ENCODE measurements at places on chromosomes 7 and 10. TPM values are rescaled to one million over a fixed set of nuclear protein-coding genes. Genes with fewer than 3 reads are reported as not detected.

DNA sequence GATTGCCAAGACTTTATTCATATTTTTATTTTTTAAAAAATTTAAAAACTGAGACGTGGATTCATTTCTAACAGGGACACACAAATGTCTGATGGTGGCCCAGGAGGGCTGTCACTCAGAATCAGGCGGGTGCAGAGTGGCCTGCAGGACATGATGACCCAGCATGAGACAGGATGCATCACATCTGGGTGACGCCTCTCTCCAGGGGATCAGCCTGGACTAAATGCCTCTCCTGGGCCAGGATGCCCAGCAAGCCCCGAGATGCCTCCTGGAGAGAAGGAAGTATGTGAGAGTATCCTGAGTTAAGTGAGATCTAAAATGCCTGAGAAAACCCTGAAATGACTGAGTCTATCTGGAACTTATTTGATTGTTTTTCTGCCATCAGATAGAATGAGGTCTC lies 16.9 kb upstream of the MTURN start:
- no peak for DNase-seq

DNA sequence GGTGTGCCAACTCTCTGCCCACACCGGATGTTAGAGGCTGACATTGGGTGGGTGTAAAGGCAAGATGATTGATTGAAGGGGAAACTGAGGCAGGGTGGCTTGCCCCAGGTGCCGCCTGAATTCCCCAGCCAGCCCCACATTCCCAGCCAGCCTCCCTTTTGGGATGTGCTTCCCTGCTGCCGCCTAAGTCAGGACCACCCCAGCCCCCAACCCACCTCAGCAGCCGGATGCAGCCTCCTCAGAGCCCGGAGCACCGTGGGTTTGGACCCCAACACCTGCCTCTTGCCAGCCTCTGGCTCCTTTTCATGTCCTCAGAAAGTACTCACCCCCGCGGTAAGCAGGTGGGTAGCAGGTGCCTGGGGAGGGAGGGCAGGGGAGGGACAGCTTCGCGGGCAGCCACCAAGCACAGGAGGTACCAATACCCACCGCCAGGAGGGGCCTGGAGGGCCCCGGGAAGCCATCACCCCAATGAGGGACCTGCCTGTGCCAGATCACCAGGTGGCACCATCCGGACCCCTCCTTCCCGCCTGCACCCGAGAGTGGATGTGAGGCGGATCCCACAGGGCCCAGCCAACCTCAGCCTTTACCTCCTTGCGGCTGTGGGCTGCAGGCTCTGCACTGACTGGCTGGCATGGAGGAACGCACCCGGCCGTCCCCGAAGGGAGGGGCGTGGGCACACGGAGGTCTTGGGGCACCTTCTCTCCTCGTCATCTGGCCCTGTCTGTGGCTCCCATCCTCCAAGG lies 60.5 kb downstream of the PWWP2B start:
- DNase-seq: no peak

DNA sequence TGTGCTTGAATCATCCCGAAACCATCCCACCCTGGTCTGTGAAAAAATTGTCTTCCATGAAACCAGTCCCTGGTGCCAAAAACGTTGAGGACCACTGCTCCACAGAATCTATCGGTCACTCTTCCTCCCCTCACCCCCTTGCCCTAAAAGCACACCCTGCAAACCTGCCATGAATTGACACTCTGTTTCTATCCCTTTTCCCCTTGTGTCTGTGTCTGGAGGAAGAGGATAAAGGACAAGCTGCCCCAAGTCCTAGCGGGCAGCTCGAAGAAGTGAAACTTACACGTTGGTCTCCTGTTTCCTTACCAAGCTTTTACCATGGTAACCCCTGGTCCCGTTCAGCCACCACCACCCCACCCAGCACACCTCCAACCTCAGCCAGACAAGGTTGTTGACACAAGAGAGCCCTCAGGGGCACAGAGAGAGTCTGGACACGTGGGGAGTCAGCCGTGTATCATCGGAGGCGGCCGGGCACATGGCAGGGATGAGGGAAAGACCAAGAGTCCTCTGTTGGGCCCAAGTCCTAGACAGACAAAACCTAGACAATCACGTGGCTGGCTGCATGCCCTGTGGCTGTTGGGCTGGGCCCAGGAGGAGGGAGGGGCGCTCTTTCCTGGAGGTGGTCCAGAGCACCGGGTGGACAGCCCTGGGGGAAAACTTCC lies 784 bp upstream of the SERPINE1 start:
- no peak for DNase-seq

DNA sequence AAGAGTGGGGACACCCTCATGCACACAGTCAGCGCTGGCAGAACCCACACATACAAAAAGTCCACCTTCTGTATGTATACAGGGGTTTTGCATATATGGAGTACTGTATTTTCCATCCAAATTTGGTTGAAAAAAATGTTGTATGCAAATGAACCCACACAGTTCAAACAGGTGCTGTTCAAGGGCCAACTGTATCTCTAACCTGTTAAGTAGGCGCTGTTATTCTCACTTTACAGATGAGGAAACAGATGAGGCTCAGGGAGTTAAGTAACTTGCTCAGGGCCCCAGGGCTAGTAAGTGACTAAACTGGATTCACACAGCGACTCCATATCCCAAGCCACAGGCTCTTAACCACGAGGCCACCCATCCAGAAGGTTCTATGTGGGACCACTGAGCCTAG lies 69.9 kb downstream of the C10orf105 start:
- DNase-seq: no peak

DNA sequence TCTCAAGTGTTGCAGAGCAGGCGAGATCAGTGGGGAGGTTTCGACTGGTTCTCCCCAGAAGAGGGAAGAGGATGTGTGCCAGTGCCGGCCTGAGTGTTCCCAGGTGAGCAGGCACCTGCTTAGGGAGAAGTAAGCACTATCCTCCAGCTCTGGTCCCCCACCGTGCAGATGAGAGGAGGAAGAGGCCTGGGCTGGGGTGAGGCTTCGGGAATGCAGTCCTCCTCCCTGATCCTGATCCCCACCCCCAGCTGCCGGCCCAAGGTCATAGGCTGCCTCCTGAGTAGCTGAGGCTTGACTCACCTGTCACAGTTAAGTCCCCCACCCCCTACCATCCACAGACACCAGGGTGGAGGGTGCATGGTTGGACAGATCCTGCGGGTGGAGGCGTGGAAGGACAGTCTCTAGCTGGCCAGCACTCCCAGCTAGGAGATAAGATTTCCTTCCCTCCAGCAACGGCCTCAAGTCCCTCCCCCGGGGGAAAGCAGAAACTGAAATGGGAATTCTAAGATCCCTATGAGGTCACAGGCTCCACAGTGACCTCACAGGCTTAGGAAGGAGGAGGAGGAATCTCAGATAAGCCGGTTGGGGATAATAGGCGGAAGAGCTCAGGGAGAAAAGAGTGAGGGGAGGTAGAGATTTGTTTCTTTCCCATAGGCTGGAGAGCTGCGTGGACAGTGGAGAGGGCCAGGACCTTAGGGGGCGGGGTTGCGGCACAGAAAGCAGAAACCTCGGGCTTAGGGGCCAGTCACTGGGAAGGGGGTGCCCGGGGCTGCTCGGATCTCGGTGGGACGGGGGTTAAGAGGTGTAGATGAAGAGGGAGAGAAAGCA lies 1.0 kb downstream of the LRCH4 start:
- DNase-seq: no peak

DNA sequence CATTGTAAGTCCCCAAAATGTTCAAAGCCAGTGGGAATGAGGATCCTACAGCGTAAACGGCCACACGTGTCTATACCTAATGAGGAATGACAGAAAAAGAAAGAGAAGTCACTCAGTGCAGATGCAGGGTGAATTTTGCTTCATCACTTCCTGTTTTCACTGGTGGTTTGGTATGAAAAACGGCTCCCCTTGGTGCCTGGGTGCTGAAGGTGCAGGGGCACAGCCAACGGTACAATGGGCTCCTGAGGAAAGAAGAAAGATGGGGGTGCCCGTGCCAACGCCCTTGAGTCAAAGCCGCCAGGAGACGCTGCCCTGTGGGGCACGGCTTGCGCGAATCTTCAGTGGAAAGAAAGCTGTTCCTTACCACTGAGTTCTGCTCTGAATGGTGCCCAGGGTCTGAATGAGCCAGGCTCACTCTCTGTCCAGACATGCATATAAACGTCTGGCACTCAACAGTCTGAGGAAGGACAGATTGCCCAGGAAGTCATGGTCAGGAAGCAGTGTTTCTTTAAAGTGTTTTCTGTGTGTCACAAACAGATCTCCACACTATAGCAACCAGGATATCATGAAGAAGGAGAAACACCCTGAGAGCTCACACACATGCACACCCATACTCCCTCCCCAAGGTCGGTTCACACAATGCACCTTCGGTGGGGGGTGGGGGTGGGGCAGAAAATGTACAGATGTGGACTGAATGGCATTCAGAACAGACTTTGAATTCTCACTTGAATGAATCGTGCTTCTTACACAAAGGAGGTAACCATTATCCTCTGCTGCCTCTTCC lies 105.8 kb downstream of the ELMO1 start:
- peak; percentile 64 for DNase-seq

DNA sequence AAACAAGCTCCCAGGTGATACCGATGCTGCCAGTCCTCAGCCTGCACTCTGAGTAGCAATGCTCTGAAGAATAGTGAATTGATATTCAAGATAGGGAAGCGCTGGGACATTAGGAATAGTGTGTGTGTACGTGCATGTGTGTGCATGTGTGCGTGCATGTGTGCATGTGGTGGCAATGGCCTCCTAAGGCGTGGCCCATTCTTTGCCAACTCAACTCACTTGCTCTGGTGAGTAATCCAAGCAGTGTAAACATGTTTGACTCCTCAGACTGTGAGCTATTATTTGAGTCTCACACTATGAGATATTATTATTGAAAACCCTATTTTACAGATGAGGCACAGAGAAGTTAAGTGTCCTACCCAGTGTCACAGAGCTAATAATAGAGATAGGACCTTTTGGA lies 186.6 kb downstream of the RAB11FIP2 start:
- DNase-seq: no peak

GRCh38 chr7:25894002-25894901 lies 257.7 kb upstream of the NFE2L3 start:
- DNase-seq: peak; percentile 35

DNA sequence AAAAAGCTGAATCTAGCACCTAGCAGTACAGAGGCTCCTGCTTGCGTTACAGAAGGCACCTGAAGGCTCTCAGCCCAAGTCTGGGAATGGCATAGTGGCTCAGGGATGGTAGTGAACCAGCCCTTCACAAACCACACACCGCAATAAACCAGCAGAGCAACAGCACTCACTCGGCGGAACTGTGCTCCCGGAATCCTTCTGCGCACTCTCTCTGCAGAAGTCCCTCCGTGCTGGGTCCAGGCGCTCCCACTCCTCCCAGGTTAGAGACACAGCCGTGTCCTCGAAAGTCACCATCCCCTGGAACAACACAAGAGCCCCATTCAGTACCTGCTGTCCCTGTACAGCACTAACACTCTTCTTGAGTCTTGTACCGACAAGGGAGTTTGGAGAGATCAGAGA lies 1.5 kb downstream of the ZNF394 start:
- no peak for DNase-seq

- no peak for DNase-seq
These were observed 83.7 kb downstream of the JMJD1C start for GRCh38 chr10:63382066-63382465.

GRCh38 chr7:15236952-15237351 lies 324.9 kb downstream of the AGMO start:
- no peak for DNase-seq

GRCh38 chr7:80087051-80087770 lies 47.4 kb upstream of the GNAI1 start:
- no peak for DNase-seq

- no peak for DNase-seq
These were observed 45.6 kb upstream of the TAS2R16 start for GRCh38 chr7:123041101-123041500.

GRCh38 chr10:31602541-31603234 lies 283.7 kb downstream of the ZEB1 start:
- no peak for DNase-seq

DNA sequence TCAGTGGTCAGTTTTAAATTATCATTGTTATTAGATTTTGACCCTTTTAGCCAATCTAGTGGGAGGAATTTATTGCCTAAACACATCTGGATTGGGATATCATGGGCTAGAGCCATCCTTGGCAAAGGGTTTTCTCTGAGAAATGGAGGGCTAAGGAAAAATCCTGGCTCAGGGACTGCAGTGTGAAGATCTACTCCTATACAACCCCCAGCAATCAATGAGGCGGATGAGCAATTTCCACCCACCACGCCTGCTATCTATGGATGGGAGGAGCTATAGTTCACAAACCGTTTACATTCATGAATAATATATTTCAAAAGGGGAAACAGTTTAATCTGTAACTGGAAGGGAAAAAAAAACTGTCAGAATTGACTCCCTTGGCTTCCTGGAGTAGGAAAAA lies 2.7 kb downstream of the CAV1 start:
- DNase-seq: no peak

DNA sequence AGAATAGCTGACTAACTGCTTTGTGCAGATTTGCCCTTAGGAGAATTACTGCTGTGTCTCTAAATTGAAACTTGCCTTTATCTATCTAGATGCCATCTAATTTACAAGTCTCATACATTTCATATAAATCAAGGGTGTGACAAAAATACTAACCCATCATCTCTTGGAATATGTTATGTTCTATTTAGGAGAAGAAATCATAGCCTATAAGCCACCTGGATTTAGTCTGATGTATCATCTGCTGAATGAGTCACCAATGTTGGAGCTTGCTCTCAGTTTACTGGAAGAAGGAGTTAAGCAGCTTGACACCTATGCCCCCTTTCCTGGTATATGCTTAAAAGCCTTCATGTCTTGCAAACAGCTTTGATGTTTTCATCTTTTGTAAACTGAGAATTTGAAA lies 43.5 kb downstream of the NUP205 start:
- no peak for DNase-seq

DNA sequence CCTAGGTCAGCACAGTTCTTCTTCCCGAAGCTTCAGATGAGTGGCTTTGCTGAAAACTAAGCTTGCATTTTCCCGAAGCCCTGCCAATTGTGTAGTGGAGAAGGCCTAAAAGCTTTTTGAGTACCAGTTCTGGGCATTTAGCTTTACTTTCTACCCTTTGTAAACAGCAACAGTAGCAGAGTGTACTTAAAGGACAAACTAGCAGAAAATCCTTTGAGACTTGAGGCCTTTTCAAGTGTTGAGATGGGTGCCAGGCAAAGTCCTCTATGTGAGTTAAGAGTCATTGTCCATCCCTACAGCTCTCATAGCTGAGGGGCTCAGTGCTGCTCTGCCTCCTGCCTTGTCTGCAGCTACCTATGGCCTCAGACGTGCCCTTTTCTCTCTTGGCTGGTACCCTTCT lies 368.2 kb downstream of the CCSER2 start:
- DNase-seq: no peak

DNA sequence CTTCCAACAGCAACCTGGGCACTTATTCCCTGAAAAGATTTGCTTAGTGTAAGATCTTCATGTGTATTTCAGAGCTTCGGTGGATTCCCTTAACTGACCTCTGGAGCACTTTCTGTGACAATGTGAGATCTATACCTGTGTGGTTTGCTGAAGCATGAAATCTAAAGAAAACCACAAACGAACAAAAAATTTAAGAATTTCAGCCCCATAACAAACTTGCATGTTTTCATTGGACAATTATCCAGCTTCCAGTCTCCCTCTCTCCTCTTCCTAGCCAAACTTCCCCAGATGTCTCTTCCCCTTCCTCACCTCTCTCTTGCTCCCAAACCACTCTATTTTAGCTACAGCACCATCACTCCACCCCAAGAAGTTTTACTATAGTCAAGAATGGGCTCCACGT lies 279.9 kb upstream of the SORCS1 start:
- DNase-seq: no peak

The AVPI1 gene
- total RNA-seq: 3.1 TPM

The GIMAP2 gene
- total RNA-seq: 41.2 TPM

The NAT16 gene
- total RNA-seq: not detected

The CRTAC1 gene
- total RNA-seq: not detected

The IQUB gene
- total RNA-seq: not detected

The MUC12 gene
- not detected for total RNA-seq

The ACTL6B gene
- total RNA-seq: not detected

The MRLN gene
- total RNA-seq: not detected

The SMKR1 gene
- total RNA-seq: 4.1 TPM

The SLC26A3 gene
- not detected for total RNA-seq

Measured in activated naive CD8-positive, alpha-beta T cell treated with anti-CD3 and anti-CD28 coated beads for 36 hours (primary cell).